ENCODE measurements at places on chromosomes 5 and 9.

DNA sequence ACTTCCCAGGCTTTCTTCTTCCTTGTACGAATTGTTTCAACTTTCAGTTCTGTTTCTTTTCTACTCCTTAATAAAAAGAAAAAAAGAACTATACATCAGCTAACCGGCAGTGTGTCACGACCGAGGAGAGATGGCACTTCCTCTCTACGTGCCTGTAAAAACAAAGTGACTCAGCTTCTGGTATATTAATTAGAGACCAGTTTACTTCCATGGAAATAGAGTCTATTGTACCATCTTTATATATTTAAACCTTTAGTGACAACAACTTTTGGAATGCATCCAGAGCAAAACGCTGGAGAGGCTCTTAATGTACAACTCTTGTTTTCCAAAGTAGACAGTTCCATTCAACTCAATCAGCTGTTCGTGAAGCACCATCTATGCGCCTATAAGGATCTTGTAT is 94.5 kb upstream of the LIFR start:
- no peak for DNase-seq

GRCh38 chr9:89555451-89556375 is 49.1 kb upstream of the GADD45G start:
- DNase-seq = no peak

DNA sequence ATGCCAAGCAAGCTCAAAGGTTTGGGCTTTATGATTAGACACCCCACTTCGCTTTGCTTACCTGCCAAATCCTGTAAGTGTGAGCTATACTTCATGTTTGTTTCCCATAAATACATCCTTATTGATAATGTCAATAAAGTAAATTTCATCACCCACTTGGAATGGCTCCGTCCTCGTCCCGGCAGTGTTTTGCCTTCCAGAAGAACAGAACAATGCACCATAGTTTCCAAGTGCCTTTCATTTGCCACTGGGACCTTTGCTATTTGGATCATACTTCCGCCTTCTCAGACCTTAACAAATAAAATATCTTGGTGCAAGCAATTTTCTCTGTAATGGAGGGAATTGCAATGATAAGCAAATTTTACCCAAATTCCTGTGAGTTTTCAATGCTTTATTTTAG is 229.3 kb downstream of the PIK3R1 start:
- DNase-seq = no peak

DNA sequence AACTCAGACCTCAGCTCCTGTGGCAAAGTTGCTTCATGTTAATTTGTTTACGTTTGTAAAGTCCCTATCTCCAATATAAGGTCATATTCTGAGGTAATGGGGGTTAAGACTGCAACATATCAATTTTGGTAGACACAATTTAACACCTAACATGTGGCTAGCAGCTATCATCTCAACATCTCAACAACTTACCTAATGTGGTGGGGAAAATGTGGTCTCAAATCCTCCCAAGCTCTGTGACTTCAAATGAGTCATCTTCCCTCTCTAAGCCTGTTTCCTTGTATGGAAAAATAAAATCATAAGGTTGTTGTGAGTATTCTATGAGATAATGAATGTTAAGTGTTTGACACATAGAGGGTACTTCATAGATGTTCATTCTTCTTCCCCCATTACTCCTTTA is 443.3 kb downstream of the CDK5RAP2 start:
- no peak for DNase-seq
